ENCODE measurements at places on chromosomes 1 and 21.

DNA sequence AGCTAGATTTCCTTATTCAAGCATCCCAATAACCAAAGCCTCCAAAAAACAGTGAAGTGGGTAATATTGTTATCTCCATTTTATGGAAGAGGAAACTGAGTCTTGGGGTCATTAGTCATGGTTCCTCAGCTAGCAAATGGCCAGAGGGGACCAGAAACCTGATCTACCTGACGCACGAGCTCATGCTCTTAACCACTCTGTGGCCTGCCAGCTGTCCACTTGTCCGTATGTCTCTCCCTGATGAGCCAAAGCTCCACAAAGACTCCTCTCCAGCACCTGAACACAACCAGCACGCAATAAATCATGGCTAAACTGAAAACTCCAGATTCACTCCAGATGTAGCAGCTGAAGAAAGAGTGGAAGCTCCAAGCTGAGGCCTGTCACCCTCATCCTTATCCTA, 5.8 kb downstream of the CAPN8 start:
- no peak for DNase-seq

- DNase-seq: no peak
These were observed 141.4 kb downstream of the PSMG1 start for GRCh38 chr21:39041816-39042215.

GRCh38 chr1:157288492-157288891, 150.3 kb upstream of the ETV3 start:
- no peak for DNase-seq

DNA sequence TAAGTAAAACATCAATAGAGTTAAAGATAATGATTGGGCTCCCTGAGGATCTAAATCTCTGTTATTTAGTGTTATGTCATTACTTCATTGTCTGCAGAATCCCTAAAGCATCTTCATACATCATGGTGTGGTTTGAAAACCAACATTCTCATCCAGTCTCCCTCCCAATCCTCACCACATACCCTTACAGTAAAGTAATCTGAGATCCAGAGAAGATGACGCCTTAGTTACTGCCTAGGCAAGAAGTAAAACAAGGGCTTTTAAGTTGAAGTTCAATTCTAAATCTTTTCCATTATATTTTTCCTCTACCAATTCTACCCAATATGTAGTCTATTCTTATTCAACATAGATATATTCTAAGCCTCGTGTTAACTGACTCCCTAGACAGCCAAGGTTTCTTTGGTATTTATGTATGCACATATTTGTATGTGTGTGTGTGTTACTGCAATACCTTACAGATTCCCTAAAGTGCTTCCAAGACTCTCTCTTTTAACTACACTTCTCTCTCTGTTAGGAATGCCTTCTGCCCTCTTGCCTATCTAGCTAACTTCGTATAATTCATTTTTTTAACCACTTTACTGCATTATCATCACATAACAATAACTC, 17.3 kb downstream of the DPH5 start:
- DNase-seq: no peak

DNA sequence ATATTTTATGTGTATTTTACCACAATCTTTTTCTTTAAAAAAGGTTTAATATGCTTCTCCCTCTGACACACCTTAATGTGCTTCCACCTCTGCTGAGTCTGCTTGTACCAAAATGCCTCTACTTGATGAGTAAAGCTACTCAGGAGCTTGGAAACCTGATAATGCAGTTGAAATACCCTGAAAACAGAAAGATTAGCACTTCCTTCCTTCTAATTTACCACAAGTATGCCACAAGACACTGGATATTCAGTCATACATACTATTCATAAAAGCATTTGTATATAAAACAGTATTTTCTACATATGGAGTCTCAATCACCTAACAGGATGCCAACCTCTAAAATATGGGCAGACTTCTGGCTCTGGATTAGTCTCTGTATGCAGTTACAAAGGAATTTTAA, 55.0 kb downstream of the SLC35D1 start:
- DNase-seq: no peak

- DNase-seq: no peak
These were observed 64.8 kb downstream of the UBE2T start for GRCh38 chr1:202276920-202277319.

- no peak for DNase-seq
These were observed 231.3 kb upstream of the IRF2BP2 start for GRCh38 chr1:234841281-234841680.

DNA sequence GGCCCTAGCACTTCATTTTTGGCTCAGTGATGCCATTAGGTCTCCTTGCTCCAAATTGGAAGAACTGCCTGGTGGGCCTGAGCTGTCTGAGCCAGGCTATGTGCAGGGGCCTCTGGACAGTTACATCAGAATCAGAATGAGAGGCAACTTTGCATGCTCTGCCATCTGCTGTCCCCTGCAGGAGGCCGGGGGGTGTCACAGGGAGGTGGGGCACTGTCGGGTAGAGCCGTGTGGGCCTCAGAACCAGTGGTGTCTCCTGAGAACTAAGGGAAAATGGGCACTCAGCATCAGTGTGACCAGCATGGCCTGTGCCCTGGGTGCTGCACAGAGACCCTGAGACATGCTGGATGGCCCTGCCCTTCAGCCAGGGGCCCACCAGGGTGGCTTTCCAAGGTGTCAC, 47.0 kb upstream of the COL6A1 start:
- no peak for DNase-seq

DNA sequence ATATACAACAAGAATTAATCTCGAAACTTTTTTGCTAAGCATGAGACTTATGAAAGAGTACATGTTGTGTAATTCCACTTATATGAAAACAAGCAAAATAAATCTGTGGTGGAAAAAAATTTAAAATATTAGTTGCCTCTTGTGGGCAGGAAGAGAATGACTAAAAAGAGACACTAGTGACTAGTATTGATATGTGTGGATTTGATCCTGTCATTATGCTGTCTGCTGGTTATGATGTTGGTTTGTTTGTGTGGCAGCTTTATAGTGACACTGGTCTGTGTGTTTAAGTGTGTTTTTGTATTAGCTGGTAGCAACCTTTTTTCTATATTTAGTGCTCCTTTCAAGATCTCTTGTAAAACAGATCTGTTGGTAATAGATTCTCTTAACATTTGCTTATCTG, 267.8 kb upstream of the NRIP1 start:
- no peak for DNase-seq

- DNase-seq: peak; percentile 25
These were observed 24.2 kb downstream of the KCNA10 start for GRCh38 chr1:110494522-110495406.

Data from cardiac muscle cell (in vitro differentiated cells and primary cell).